ENCODE measurements at places on chromosomes 1 and 21.

DNA sequence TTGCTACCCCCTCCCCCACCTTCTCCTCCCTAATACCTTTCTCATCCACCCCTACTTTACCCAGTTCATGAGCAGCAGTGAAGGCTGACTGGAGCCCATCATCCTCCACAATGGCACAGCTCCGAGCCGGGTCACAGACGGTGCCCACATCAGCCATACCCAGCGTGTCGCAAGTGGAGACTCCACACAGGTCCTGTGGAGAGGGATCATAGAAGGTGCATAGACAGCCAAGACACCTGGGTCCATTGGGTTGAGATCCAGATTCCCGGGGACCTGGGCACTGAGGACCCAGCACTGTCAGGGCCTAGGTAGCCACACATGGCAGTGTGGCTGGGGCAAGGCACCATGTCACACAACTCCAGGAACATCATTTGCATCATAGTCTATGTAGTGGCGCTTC lies 2.7 kb downstream of the ADAMTS4 start:
- DNase-seq = no peak

GRCh38 chr1:179788259-179788658 lies 45.2 kb downstream of the FAM163A start:
- no peak for DNase-seq

DNA sequence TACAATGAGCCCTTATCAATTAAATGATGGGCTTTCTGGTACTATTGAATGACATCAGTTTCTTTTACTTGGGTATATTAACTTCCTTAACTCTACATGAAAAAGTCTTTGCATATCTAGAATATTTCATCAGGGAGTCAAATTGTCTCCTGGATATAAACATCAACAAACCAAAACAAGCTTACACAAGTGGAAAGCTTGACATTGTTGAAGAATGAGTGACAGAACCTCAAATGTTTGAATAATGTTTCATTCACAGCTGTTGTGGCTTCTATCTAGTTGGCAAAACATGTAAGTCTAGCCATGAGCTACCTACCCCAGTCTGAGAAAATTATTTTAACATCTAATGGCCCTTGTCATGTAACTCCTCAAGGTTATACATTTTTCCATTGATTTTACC lies 604.8 kb upstream of the ADAMTS5 start:
- no peak for DNase-seq

GRCh38 chr1:184691719-184692324 lies 62.8 kb downstream of the EDEM3 start:
- no peak for DNase-seq

DNA sequence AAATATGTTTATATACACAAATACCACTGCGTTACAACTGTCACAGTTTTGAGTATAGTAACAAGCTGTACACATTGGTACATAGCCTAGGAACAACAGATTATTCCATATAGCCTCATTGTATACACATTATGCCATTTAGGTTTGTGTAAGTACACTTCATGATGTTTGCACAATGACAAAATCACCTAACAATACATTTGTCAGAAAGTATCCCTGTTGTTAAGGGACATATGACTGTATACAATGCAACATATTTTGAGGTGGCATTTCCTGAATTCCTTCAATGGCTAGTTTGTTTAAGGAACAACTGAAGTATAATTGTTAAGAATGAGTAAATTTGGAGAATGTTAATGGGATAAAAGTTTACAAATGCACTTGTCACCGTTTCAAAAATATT lies 19.0 kb downstream of the PLPPR5 start:
- DNase-seq = no peak

Measured in activated CD4-positive, alpha-beta T cell treated with anti-CD3 and anti-CD28 coated beads, Interleukin-2, amount 50 U/mL, for 4 hours (primary cell).